A549 treated with GW870086 at 1 μM for 4 hours (cell line): ENCODE measurements at places on chromosomes 1 and 21. TPM values are rescaled to one million over a fixed set of nuclear protein-coding genes. Genes with fewer than 3 reads are reported as not detected.

ZBTB17 gene
- total RNA-seq = 9.9 to 13.4 TPM (median 12.5 TPM) in 5 replicates

PLD5 gene
- 1.5 to 2.8 TPM (median 1.7 TPM) in 5 replicates for total RNA-seq

PRR9 gene
- total RNA-seq = not detected in 5 replicates

RAP1GAP gene
- total RNA-seq = 10.6 to 14.5 TPM (median 13.6 TPM) in 5 replicates

ACOT11 gene
- total RNA-seq = 2.4 to 3.1 TPM (median 2.6 TPM) in 5 replicates

FNDC5 gene
- total RNA-seq = 0.32 to 0.74 TPM (median 0.62 TPM) in 5 replicates

ASPM gene
- total RNA-seq = 17.1 to 25.9 TPM (median 22.1 TPM) in 5 replicates

TSPAN2 gene
- 0.54 to 1.6 TPM (median 0.89 TPM) in 5 replicates for total RNA-seq
